ENCODE measurements at places on chromosomes 4 and X.

DNA sequence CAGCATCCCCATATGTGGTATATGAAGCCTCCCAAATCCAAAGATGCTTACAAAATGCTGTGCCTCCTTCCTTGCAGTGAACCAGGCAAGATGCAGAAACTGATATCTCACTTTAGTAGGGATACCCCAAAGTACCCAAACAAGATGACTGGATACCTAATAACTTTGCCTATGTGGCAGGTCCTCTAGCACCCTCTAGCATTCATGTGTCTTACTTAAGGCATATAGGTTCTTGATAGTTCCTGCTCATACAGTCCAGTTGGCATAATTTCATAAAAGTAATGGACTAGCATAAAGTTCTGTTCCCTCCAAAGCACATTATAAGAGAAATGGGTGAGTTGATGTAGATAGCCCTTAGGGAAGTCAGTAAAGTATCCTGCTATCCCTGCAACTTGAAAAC lies 36.8 kb upstream of the SPP1 start:
- DNase-seq, result no peak

- DNase-seq, result no peak
These were observed 37.5 kb downstream of the ANXA10 start for GRCh38 chr4:168129802-168130201.

- no peak for DNase-seq
These were observed 25.6 kb downstream of the APELA start for GRCh38 chr4:164902608-164903007.

DNA sequence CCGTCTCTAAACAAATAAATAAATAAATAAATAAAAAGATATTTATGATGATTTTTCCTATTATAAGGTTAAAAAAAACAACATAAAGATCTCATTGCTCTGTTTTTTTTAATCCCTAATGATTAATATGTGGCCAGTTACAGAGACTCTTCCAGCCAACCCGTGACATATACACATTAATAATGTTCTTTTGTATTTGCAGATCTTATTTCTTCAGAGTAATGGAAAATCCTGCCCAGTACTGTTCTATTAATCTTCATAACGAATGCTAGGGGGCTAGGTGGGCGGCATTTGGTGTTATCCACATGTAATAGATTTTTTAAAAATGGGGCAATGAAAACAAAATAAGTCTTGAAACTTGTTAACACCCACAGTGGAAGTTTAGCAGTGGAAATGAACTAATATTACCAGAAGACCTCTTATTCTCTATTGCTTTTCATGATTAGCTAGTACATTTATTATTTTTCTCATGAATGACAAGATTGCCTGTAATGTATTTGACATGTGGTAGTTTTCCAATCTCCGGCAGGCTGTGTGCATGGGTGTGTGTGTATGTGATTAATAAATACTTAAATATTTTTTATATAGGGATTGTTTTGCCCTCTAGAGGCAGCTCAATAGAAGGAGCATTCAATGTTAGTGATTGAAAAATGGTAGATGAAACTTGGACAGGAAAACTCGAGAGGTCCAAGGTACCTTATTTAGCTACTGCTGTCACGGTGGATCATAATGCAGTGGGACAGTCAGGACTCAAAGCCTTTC lies 457.4 kb downstream of the IL1RAPL1 start:
- no peak for DNase-seq

- DNase-seq, result no peak
These were observed 73.0 kb upstream of the SCOC start for GRCh38 chr4:140300271-140300970.

DNA sequence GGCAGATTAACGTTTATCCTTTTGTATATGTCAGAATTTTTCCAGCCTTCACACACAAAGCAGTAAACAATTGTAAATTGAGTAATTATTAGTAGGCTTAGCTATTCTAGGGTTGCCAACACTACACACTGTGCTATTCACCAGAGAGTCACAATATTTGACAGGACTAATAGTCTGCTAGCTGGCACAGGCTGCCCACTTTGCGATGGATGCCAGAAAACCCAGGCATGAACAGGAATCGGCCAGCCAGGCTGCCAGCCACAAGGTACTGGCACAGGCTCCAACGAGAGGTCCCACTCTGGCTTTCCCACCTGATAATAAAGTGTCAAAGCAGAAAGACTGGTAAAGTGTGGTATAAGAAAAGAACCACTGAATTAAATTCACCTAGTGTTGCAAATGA lies 94.8 kb downstream of the TET2 start:
- no peak for DNase-seq

DNA sequence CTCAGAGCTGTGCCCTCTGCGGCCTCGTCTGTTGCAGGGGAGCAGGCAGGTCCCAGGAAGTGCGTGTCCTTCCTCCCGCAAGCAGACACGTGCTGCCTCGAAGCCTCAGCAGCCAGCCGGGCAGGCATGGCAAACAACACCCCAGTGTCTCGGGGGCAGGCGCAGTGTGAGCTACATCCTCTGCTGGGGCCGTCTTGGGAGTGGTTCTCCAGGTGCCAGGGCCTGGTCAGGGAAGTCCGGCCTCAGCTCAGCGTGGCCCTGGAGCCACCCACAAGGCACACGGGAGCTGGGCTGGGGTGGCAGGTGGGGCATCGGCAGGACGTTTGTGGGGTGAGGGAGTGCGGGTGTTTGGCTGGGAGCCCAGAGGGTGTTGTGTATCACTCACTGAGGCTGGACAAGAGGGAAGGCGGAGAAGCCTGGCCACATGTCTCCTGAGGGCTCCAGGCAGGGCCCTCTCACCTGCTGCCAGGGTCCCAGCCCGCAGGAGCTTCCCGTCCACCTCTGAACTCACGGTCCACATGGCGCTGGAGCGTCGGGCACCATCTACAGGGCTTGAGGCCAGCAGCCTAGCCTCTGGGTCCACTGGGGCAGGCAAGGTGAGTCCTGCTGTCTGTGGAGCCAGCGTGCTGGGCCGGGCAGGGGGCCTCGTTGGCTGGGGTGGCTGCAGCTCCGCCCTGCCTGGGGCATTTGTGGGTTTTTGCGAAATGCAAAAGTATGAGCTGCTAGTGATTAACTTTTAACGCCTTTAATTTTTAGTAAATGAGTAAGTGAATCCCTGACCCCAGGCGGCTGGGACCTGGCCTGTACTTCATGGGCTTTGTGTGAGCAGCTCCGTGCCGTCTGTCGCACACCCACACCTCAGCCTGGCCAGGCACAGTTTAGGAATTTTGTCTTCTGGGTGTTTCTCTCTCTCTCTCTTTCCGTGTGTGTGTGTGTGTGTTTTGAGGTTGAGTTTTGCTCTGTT lies 17.3 kb upstream of the UVSSA start:
- DNase-seq, result no peak

DNA sequence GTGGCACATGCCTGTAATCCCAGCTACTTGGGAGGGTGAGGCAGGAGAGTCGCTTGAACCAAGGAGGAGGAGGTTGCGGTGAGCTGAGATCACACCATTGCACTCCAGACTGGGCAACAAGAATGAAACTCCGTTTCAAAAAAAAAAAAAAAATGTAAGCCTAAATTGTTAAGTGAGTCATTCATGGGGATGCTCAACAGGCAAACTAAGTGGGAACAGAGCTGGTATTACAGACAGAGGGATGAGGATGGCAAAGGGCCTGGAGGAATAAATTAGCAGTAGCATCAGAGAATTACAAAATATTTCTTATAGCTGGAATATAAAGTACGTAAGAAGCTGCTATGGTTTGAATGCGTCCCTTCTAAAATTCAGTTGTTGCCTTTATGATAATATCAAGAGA lies 43.4 kb upstream of the OGT start:
- no peak for DNase-seq

GRCh38 chrX:39017077-39017476 lies 215.8 kb downstream of the MID1IP1 start:
- DNase-seq, result no peak

DNA sequence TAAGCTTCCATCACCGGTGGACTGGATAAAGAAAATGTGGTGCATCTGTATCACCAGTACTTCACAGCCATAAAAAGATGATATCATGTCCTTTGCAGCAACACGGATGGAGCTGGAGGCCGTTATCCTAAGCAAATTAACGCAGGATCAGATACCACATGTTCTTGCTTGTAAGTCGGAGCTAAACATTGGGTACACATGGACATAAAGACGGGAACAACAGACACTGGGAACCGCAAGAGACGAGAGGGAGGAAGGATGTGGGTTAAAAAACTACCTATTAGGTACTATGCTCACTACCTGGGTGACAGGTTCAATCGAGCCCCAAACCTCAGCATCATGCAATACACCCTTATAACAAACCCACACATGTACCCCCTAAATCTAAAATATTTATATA lies 16.3 kb upstream of the IDS start:
- DNase-seq, result no peak

DNA sequence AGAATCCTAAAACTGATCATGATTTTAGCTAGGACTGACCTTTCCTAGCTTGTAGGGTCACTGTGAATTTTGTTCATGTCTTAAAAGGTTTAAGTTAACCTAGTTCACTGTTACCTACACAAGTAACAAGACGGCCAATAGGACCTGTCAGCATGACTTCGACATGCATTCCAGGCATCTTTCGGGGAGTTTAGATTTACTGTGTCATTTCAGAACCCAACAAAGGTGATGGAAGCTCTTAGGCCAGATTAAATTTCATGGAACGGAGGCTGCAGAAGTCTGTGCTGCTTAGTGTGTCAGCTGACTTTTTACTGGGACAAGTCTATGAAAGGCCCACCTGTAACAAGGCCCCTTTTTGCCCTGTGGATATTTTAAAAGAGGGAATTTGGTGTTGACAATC lies 93.1 kb downstream of the GATB start:
- no peak for DNase-seq

GRCh38 chr4:26713563-26714151 lies 129.8 kb downstream of the TBC1D19 start:
- DNase-seq, result no peak

DNA sequence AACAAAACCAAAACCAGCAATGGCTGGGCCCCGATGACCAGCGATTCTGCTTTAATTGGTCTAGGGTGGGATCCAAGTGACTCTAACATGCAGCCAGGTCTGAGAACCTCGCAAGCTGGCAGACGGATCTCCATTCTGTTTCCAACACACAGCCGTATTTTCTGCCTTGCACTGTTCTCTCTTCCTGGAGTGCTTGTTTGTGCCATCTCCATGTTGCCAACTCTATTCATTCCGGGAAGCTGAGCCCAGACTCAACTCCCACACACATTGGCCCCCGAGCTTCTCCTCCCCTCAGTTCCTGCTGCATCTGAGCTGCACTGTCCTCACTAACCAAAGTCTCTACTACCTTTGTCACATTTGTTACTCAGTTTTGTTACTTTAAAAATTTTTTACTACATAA lies 35.6 kb downstream of the GEMIN8 start:
- no peak for DNase-seq

DNA sequence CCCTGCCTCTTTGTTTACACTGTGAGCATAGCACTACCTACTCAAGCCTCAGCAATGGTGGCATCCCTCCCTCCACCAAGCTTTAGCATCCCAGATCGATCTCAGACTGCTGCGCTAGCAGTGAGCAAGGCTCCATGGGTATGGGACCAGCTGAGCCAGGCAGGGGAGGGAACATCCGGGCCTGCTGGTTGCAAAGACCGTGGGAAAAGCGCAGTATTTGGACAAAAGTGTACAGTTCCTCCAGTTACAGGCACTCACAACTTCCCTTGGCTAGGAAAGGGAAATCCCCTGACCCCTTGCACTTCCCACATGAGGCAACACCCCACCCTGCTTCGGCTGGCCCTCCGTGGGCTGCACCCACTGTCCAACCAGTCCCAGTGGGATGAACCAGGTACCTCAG lies 26.5 kb downstream of the EGF start:
- no peak for DNase-seq

DNA sequence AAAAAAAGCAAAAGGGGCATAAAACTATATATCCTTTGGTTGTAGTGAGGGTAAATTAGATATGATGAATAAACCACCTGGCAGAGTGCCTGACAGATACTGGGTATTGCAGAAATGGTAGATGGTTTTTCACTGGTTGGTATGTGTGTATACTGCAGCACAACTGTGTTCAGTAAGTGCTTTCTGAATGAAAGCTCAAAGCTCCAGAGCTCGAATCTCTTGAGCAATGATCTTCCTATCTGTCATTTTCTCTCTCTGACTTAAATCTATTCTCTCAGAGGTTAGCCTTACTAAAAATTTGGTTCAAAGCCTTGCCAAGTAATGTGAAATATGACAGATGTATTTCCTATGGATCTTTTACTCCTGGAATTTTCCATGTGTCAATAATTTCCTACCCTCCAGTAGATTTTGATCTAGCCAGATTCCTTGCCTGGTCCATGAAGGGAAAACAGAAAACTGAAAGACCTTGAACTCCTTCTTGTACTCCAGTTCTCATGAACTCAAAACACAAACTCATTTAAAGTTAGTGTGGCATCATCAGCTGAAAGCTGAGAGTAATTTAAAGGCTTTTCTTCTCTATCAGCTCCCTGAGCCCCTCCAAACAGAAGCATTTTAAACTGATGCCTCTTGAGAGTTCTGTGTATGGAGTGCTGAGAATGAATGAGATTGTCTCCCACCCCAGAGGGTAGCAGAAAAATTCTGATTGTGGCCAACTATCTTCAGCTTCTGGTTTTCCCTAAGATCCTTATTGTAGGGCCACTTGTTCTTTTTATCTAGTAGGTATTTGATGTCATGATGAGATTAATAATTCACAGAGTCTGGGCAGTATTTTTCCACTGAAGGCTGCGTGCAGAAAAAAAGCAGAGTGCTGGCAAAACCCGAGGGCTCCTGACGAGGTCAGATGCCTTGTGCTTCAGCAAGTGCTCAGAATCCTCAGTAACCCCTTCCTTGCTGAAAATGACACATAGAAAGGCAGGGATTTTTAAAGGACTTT lies 363.4 kb upstream of the BOD1L1 start:
- no peak for DNase-seq

DNA sequence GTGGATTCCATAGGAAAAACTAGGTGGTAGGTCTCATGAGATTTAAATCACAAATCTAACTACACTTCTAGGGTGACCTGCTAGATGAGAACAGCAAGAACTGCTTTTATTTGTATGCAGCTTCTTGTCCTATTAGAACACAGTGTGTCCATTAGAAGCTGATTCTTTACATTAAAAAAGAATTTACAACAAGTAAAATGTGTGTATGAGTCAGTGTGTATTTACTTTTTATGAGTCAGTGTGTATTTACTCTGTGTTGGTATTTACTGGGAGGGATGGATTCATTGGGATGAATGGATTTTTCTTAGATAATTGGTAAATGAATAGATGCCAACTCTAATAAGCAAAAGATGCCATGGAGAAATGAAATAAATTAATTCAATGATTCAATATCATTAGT lies 40.6 kb upstream of the XPNPEP2 start:
- no peak for DNase-seq

DNA sequence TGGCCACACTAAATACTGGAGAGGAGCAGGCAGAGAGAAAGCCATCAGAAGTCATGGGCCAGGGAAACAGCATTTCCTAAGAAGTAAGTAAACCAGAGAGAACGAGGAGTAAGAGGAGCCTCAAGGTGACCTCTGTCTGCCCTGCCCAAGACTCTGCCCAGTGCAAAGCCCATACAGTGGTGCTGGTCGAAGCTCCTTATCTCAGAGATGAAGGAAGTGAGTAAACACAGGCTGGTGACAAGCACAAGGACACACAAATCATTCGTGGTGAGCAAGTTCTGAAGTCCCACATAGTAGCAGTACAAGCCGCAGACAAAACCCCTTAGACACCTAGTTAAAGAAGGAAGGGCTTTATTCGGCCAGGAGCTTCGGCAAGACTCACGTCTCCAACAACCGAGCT lies 62.7 kb downstream of the DCTD start:
- no peak for DNase-seq

GRCh38 chrX:37905436-37906147 lies 58.2 kb upstream of the DYNLT3 start:
- DNase-seq, result no peak

- DNase-seq, result no peak
These were observed 67.3 kb downstream of the FBXO8 start for GRCh38 chr4:174215961-174216680.

GRCh38 chrX:506341-506740 lies 119.6 kb upstream of the PPP2R3B start:
- DNase-seq, result no peak
